ENCODE measurements at places on chromosomes 3 and 15. TPM values are rescaled to one million over a fixed set of nuclear protein-coding genes. Genes with fewer than 3 reads are reported as not detected.

DNA sequence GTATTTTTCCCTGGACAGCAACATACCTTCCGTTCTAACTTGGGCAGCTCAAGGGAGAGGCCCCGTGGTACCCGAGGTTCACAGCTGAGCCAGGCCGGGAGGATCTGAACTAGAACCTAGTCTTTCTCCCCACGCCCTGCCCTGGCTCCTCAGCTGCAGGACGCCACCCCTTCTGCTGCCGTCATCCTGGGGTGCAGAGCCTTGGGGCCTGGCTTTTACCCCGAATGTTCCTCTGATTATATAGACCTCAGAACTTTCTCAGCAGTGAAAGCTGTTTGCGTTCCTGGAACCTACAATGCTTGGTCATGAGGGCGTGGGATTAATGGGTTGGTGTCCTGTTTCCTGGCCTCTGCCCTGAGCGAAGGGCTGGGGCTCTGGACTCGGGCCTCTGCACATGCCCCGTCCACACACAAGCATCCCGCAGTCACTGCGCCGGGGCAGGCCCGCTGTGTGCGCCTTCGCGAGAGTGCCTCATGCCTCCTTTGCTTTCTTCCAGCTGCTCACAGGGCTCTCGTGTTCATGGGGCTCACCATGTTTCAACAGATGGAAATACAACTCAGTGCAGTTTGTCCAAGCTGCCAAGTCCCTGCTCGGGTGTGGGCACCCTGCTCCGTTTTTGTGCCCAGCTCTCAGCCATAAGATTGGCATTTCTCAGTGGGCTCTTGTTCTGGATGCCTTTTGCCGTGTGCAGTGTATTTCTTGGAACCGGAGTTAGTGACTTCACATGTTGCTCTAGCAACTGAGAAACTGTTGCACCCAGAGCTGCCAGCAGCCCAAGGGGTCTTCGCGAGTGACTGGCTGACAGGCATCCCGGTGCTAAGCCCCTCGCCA lies 20.4 kb downstream of the SYNM start:
- no peaks in the 10 kb centered on the region for H3K36me3 ChIP-seq
- no peaks in the 10 kb centered on the region for H3K27me3 ChIP-seq
- no peak for DNase-seq
- peak overlapping the region; percentile 98 for H3K27ac ChIP-seq

- DNase-seq, result no peak
- H3K36me3 ChIP-seq, result no peaks in the 10 kb centered on the region
- H3K27ac ChIP-seq, result no peak overlapping the region
- H3K27me3 ChIP-seq, result no peaks in the 10 kb centered on the region
- no peaks in the 10 kb centered on the region for H3K4me1 ChIP-seq
- no peak overlapping the region for H3K4me3 ChIP-seq
Measured at GRCh38 chr3:140731440-140732119, 53.7 kb downstream of the TRIM42 start.

Gene SERINC4
- total RNA-seq, result not detected

GRCh38 chr3:20563251-20563650 lies 377.2 kb upstream of the SGO1 start:
- no peaks in the 10 kb centered on the region for H3K36me3 ChIP-seq
- H3K27ac ChIP-seq, result no peak overlapping the region
- DNase-seq, result no peak
- no peak overlapping the region for H3K4me3 ChIP-seq

Measured in adrenal gland (tissue), 19 donors.